Activated CD4-positive, alpha-beta T cell treated with anti-CD3 and anti-CD28 coated beads, Interleukin-2, amount 50 U/mL, for 48 hours (primary cell): ENCODE measurements at places on chromosomes 12 and 14.

DNA sequence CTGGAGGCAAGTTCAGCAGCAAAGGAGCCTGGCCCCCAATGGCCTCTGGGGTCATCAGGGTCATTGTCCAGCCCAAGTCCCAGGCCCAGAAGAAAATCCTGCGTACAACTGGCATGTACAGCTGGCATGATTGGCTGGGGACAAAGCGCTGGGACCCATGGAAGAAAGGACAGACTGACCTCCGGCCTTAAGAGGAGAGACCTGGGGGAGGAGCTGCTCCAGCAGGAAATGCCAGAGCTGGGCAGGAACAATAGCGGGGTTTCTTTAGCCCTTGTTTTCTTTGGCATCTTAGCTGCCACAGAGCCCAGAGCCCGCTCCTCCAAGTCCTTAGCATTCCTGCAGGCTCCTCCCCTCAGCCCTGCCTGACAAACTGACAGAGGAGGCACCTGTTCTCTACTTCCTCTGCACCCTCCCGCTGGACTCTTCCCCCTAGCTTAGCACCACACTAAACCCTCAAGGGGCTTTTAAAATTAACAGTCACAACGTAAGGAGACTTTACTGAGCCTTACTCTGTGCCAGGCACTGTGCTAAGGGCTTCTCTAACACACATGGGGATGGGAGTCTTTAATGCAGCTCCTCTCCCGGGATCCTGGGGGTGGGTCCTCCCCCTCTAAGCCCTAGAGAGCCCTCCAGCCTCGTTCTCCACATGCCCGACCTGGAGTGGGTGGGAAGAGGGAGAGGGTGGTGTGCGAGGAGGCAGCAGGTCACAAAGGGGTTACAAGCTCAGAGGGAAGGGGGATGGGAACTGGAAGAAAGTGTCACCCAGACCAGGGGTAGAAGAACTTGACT, 1.8 kb upstream of the AQP5 start:
- DNase-seq: no peak

GRCh38 chr12:56437430-56438176, 11.6 kb downstream of the TIMELESS start:
- DNase-seq: no peak

DNA sequence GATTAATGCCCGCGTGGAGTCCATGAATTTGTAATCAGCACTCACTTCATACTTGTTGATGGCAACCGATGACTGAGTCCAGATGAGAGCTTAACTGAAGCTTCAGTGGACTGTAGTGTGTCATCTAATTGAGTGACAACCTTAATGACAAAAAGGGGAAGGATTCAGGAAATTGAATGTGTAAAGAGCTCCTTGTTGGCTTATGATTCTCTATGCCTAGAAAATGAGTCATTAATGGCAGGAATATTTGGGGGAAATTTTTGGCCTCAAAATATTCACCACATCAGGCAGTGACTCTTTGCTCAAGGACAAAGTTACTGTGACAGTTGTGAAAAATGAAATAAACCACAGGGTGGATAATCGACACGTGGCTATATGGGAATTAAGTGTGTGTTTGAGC, 55.3 kb upstream of the STON2 start:
- DNase-seq: no peak

DNA sequence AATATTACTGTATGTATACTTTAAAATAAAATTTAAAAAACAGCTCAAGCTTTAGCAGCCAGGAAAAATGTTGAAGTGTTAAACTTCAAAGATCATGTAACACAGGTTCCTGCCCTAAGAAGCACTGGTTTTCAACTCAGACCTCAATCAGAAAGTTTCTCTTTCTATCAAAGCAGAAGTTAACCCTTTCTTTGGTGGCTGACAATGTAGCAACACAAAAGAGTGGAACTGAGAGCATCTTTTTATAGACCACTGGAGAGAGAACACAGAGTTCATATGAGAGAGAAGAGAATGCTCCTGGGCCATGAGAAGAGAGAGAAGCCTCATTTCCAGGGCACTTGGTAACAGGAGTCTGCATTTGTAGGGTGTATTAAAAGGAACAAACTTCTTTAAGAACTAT, 42.2 kb upstream of the KTN1 start:
- DNase-seq: no peak

GRCh38 chr14:77198561-77198960, 17.0 kb downstream of the TMEM63C start:
- no peak for DNase-seq

GRCh38 chr12:13472690-13473089, 276.2 kb downstream of the EMP1 start:
- no peak for DNase-seq
